Activated T-helper 17 cell treated with anti-CD3 and anti-CD28 coated beads, Interleukin-2, amount 50 U/mL, for 72 hours (primary cell): ENCODE measurements at places on chromosomes 11 and 22.

DNA sequence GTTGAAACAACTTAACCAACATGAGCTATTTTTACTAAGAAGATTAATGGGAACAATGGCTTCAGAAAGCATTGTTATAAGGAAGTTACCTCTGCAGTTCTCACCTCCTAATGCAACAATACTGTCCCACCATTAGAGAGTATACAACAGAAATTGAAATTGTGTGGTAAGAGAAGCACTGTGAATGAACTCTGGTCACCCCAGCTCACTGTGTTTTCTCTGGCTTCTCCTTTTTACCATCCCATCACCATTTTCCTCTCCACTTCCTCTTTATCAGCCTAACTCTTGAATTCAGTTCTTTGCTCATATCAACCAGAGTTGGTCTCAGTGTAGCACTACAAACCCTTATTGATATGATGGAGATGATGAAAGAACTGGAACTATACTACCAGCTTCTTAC is 138.0 kb upstream of the POU2AF2 start:
- no peak for ATAC-seq

- ATAC-seq, result no peak
Observed at GRCh38 chr11:126106594-126107328, 44.1 kb upstream of the CDON start.

DNA sequence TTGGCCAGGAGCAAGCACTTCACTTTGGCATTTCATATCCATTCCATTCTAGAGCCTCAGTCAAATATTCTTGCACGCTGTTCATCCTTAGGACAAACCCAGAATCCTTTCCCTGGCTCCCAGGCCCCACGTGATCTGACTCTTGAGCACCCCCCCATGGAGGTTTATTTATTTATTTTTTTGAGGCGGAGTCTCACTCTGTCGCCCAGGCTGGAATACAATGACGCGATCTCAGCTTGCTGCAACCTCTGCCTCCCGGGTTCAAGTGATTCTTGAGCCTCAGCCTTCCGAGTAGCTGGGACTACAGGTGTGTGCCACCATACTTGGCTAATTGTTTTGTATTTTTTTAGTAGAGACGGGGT is 12.7 kb upstream of the TSGA10IP start:
- ATAC-seq, result no peak

DNA sequence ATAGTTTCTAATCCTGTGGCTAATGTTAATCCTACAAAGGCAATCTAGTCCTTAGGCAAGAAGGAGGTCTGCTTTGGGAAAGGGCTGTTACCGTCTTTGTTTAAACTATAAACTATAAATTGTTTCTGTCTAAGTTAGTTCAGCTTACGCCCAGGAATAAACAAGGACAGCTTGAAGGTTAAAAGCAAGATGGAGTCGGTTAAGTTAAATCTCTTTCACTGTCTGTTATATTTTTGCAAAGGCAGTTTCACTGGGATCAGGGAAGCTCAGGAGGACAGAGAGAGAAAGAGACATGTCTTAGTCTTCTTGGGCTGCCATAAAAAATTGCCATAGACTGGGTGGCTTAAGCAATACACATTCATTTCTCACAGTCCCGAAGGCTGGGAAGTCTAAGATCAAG is 27.6 kb upstream of the CEP295 start:
- no peak for ATAC-seq

GRCh38 chr11:68977781-68978625 is 2.8 kb downstream of the MRGPRD start:
- no peak for ATAC-seq
